Suppressor macrophage (primary cell): ENCODE measurements at places on chromosomes 16 and 17.
A peak's percentile ranks its signal among the peaks of the same experiment; 100 is the strongest.

GRCh38 chr16:88591577-88592021, 21.4 kb downstream of the ZC3H18 start:
- peak; percentile 96 for DNase-seq

DNA sequence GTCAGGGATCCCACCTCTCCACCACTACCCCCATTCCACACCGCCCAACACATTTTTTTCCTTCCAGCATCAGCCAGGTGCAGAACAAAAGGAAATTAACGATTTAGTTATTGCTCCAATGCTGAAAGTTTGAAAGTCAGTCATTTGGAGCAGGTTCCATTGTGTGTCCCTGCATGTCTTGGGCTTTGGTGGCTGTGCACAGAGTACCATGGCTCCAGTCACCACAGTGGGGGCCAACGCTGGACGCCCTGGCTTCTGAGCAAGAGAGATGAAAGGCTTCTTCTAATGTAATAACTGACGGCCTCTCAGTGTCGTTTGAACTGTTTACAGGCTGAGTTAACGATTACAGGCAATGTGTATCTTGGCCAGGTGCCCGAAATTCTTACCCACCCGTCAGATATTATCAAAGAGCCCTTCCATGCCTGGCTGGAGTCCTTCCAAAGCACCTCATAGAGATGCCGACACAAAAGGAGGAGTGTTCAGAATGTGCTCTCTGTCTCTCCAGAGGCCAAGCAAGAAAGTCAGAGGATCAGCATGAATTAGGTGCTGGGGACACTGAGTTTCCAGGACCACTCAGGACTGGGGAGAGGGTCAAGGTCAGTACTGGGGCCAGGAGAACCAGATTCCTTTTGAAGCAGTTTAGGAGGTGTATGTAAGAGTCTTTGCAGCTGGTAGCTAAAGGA, 25.9 kb downstream of the RNF43 start:
- DNase-seq, result no peak

DNA sequence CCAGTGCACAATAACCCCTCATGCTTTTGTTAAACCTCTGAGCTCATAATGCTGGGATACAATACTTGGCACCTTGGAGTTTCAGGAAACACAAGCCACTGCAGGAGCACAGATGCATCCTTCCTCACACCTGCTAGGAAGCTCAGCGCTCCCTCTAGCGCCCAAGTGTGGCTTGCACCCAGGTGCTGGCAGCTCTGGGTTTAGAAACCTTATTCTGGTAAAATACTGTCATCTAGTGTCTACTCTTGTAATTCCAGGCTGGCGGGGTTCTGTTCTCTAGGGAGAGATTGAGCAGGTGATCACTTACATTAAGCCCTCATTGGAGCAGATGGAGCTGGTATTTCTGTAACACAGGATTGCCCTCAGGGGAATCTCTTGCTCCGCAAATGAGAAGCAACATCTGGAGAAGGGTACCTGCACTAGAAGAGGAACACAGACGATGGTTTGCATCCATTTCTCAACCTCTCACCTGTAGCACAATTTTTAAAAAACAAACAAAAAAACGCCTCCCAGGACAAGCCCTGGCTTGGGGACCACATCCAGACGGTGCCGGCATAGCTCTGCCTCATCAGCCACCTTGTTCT, 1.5 kb downstream of the CCL1 start:
- peak; percentile 91 for DNase-seq

- DNase-seq, result peak; percentile 75
Observed at GRCh38 chr16:78796221-78796866, 696.9 kb downstream of the WWOX start.
